ENCODE measurements at places on chromosomes 7 and 10. TPM values are rescaled to one million over a fixed set of nuclear protein-coding genes. Genes with fewer than 3 reads are reported as not detected.

GRCh38 chr10:122018951-122019413 is 30.0 kb downstream of the TACC2 start:
- DNase-seq: no peak

DNA sequence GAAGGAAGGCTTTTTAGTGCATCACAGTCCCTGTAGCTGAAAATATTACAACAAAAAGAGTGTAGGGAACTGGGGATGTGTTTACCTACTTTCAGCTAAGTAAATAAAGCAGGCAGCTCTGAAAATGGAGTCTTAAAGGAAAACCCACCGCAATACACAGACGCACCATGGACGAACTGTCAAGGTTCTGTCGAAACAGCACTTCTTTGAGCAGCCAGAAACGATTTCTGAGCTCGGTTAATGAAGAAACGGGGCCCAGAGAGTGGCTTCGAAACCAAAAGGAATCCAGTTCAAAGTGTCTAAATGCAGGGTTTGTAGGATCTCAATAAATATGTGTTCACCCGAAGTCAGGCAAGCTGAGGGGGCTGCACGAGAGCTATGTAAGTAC is 275.4 kb upstream of the NEBL start:
- DNase-seq: no peak

GRCh38 chr10:72802763-72803505 is 90.6 kb upstream of the OIT3 start:
- DNase-seq: no peak

- no peak for DNase-seq
Measured at GRCh38 chr10:74787457-74787856, 38.9 kb upstream of the KAT6B start.

GRCh38 chr7:143849785-143850479 is 52.0 kb downstream of the TCAF1 start:
- no peak for DNase-seq

Gene ACHE
- polyA plus RNA-seq: 5.1 TPM

- no peak for DNase-seq
Measured at GRCh38 chr7:108261560-108262255, 131.5 kb upstream of the LAMB4 start.

DNA sequence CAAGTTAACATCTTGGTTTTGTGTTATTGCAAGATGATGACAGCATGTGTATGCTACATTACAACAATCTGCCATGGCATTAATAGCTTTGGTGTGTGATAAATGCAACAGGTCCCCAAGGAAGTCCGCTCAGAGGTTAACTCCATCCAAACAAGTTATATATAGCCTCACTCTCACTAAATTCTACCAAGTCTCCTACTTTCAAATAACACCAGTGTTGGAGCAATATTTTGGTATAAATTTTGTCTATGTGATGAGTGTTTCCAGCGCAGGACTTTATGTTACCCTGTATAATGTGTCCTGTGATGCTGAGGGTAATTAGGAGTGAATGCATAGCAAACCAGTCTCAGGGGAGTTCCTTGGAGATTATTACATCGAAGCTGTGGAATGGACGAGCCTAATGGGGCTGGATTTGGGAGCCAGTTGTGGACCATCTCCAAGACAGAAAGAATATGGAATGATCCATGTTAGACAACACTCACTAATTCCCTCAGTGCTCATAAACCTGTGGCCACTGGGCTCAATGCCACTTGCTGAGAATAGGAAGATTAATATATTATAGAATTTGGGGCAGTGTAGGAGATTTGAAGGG is 127.6 kb upstream of the CXCL12 start:
- no peak for DNase-seq

- DNase-seq: no peak
Measured at GRCh38 chr7:155306673-155307470, 9.2 kb downstream of the INSIG1 start.

- DNase-seq: no peak
Measured at GRCh38 chr10:48555310-48556042, 49.4 kb downstream of the ARHGAP22 start.

DNA sequence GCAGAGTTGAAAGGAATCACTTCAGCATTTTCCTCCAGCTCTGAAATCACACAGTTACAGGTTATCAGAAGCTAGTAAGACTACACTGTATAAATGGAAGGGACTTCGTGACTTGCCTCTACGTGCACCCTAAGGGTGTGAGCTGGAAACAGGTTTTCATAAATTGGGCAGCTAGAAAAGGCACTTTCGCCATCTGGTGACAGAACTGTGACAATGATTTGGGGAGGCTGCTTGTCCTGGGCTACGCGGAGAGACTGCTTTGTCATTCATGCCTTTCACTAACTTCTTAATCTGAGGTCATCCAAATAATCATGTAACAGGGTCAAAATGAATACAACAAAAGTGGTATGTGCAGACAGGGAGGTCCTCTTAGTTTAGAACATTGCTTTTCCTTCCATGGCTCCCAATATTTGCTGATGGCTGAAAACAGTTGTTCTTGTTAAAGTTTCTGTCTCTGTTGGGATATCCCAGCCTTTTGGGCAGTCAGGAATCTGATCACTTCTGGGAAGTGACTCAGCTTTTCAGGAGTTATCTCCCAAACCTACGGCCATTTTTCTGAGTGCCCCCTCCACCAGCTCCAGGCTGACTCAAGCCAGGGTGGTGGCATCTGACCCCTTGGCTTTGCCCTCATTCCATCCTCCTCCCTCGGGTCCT is 17.8 kb downstream of the VWC2 start:
- DNase-seq: no peak

GRCh38 chr10:23198940-23199767 is 7.0 kb downstream of the PTF1A start:
- no peak for DNase-seq

Gene BAZ1B
- polyA plus RNA-seq: 78.7 TPM

GRCh38 chr7:20170633-20171032 is 46.6 kb downstream of the MACC1 start:
- no peak for DNase-seq

DNA sequence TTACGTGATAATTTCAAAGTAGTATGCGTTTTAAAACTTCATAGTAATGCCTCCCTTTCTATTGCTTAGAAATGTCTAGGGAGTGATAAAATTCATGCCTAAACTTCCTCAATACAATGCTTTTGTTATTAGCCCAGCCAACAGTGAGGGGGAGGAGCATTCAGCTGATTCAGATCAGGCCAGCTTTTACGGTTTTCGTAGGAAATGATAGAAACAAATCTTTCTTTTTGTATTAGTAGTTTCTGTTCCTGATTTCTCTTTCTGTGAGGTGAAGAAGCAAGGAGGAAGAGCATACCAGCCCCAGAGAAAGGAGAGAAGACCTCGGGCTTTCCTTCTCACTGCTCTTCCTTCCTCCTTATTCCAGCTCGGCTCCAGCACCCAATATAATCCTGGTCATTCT is 35.2 kb upstream of the ITPRID1 start:
- no peak for DNase-seq

DNA sequence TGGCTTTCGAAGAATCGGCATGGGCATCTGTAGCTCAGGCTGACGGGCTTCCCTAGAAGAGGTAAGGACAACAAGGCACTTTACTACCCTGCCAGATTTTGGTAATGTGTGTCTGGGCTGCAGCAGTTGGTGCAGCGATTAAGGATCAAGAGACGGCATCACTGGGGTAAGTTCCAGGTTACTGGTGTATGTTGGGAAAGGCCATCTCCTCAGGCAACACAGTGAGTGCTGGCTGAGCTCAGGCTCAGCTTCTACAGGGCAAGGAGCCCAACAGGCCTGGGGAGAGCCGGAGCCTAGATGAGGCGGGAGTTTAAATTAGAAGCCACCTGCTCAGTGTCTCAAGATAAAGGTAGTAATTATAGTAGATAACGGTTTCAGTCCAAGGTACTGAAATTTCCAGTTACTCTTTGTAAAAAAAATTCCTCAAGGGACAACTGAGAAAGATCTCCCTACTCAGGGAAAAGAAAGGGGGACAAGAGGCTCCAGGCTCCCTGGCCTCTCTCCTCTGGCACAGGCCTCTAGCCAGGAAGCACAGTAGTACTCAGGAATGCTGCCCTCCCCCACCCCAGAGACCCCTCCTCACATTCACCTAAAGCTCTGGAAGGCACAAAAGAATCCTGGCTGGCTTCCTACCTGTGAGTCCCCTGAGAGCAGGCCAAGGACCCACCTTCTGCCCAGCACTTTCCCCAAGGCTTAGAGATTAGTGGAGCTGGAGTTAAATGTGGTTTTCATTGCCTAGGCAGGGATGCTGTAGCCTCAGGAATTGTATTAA is 3.9 kb downstream of the CXCL12 start:
- no peak for DNase-seq

GRCh38 chr10:132326925-132327324 is 5.1 kb upstream of the LRRC27 start:
- DNase-seq: no peak

DNA sequence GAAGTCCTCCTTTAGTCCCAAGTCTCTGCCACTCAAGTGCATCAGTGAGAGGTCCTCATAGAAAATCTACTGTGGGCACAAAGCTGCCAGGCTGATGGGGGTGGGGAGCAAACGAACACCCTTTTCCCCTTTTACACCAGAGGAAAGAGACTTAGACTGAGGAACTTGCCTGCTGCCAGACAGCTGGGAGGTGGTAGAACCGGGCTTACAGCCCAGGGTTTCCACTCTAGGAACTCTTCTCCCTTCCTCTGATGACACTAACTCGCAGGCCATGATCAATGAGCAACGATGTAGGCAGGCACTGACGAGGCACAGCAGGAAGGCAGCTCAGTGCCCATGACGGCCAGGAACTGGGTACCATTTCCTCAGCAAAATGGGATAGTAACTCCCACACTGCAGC is 11.0 kb upstream of the SH2D4B start:
- no peak for DNase-seq

- no peak for DNase-seq
Measured at GRCh38 chr7:102985176-102985783, 72.5 kb downstream of the LRRC17 start.

DNA sequence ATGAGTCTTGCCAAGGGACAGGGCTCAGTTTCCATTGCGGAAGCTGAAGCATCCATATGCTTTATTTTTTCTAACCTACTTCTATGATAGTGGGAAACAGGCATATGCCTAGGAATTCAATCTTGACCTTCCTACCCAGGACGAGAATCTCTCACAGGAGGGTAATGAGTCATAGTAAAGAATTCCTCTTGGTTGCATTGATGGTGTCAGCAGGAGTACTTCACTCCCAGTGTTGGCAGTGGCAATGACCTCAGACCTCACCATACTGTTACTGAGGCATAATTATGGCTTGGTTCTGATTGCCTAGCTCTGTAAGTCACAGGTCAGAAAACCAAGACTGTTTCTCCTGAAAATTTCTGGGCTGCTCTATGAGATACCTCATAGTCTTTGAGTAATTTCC is 552.9 kb downstream of the ARL4A start:
- DNase-seq: no peak

Gene GIMAP5
- polyA plus RNA-seq: 6.5 TPM

Gene FAM131B
- polyA plus RNA-seq: 2.5 TPM

DNA sequence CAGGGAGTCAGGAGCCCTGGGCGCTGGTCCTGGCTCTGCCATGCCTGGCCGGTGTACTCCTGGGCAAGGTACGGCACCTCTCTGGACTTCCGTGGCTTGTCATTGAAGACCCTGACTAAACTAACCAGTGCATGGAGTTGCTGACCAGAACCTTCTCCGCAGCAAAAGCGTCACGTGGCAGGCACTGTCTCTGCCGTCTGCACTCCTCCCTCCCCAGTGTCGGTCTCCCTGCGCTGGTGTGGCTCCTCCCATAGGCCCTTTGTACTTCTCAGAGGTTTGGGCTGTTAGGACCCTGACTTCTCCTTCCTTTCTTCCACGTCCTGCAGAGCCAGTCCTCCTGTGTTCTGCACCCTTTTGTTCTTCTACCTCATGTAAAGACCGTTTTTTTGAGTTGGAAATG is 100.6 kb upstream of the CREB5 start:
- DNase-seq: no peak

DNA sequence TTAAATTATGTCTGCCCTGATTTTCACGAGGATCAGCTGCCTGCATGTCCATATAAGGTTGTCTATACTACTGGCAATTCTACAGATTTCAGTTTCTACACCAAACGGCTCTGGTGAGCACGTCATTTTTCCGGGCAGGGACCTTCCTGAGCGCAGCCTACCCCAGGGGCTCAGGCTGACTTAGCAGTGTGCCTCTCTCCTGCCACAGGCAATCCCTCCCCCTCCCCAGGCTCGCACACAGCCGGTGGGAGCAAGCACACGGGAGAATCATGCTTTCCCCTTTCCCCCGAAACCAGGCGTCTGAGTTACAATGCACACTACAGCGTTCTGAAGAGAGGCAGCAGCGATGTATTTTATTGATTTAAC is 1.7 kb downstream of the KLF6 start:
- DNase-seq: no peak

DNA sequence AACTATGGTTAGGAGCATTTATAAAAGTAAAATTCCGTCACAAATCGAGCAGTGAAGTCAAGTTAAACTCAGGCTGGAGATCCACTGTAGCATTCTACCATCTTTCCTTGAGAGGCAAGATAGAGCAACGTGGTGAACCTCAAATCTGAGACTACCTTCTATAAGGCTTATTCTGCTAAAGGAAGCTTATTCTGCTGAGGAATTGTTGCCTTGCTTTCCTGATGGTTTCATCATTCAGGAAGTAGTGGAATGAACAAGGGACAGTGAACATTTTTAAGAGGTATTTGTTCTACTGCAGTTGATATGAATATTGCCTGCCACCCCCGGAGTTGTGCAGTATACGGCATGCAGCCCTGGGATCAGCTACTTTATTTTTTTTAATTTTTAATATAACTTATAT is 170.8 kb downstream of the VPS50 start:
- no peak for DNase-seq

Gene CFTR
- polyA plus RNA-seq: 2.1 TPM

GRCh38 chr10:122243550-122243949 is 27.5 kb upstream of the BTBD16 start:
- DNase-seq: no peak

DNA sequence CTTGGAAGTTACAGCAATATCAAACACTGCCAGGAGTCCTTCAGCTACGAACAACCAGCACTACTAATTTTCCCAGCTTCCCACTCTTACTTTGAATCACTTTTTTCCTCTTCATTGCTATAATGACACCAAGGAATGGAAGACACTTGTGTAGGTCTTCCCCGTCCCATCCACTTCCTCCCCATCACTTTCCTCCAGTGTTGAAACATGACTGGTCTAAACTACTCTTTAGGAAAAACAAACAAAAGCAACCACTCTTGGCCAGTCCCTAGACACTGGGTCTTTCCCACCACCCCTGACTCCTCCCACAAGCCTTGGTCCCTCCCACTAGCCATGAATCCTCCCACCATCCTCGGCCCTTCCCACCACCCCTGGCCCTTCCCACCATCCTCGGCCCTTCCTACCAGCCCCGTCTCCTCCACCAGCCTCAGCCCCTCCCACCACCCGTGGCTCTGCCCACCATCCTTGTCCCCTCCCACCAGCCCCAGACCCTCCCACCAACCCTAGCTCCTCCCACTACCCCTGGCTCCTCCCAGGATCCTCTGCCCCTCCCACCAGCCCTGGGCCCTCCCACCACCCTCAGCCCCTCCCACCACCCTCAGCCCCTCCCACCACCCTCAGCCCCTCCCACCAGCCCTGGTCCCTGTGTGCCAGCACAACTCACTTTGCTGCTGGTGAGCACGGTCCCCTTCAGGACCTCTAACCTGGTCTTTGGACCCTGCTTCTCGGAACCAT is 68.5 kb downstream of the CXCL12 start:
- DNase-seq: no peak

Measured in left renal cortex interstitium (tissue), 4 donors.